Thoracic aorta (tissue), 2 donors: ENCODE measurements at places on chromosomes 12 and 14. TPM values are rescaled to one million over a fixed set of nuclear protein-coding genes. Genes with fewer than 3 reads are reported as not detected.

Gene TMTC2
- total RNA-seq: 2.8 TPM

GRCh38 chr12:119444462-119445044 lies 110.0 kb downstream of the CCDC60 start:
- no peak for DNase-seq

- DNase-seq: no peak
These were observed 21.4 kb downstream of the CCDC177 start for GRCh38 chr14:69553252-69553651.

GRCh38 chr14:64680013-64680713 lies 24.1 kb upstream of the PLEKHG3 start:
- no peak for DNase-seq

Gene PXMP2
- total RNA-seq: 56.9 TPM

DNA sequence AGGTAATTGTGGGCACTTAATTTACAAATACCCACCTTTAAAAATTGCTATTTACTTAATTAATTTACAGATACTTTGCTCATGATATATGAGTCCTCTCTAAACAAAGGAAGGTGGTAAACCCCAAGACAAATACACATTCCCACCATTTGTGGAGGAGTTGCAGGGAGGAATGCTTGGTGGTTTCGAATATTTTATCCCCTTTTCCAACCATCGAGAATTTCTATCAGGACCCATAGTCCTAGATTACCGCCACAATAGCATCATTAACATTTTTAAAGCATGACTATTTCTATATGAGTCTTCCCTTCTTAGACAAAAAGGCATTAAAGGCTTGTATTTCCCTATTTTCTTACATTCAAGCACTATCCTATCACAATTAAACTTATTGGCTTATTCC lies 34.2 kb upstream of the PLEKHA5 start:
- no peak for DNase-seq

Gene CD27
- 4.7 TPM for total RNA-seq

Gene STYK1
- not detected for total RNA-seq

DNA sequence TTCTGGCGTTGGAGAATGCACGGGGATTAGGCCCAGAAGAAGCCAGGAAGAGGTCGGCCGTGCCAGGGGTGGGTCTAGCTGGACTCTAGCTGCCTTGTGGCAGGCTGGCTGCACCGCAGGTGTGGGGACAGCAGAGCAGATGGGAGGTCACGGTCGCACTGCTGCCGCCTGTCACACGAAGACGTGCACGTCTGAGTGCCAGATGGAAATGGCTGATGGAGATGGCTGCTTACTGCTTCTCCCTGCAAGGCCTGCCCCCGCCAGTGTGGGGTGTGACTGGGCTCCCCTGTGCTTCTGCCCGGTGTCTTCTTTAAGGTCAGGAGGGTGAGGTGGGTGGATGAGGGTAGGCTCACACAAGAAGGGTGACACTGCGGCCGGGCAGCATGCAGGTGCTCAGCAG lies 79.0 kb downstream of the MOK start:
- no peak for DNase-seq

DNA sequence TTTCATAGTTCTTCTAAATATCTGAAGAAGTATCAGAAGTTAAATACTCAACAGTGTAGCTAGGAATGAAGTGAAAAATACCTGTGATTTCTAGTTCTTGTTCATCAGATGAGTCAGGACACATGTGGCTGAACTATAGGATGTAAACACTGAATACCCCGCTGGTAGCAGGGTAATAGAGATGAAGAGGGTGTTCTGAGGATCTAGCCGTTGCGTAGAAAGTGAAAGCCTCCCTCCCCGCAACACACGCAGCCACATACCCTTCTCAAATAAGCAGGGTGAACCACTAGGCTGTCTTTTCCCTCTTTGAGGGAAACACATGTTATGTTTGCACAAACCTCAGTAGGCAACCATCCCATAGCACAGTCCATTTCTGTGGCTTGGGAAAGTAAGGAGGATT lies 16.4 kb upstream of the RNASE12 start:
- DNase-seq: no peak

Gene TGM1
- total RNA-seq: 0.21 TPM

DNA sequence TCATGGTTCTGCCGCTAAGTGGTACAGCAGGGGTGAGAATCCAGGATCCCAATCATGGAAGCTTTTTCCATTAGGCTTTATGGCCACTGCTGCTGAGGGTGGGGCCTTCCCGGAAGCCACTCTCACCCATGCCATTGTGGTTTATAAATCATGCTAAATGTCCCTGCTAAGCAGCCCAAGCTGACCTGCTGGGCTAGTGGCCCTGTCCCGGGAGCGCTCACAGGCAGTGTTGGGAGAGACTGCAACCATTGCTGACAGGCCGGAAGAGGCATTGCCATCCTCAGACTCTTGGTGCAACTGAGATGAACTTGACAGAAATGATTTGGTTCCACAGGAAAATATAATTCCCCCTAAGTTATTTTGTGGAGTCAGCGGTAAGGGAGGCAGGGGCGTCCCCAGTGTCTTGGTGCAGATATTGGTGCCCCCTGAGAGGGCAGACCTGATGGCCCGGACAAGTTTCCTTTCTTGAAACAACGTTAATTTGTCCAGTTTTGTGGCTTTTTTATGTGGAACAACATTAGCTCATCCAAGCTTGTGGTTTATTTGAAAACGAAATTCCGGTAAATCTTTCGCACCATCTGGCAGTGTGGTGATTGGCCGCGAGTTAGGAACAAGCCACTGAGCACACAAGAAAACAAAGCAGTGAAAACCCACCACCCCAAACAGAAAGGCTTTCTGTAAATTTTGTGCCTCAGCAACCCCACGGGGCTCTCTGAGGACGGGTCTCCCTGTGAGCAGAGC lies 82.3 kb downstream of the SSPN start:
- no peak for DNase-seq

Gene SUSD6
- 51.7 TPM for total RNA-seq

Gene COPZ1
- total RNA-seq: 59.4 TPM

DNA sequence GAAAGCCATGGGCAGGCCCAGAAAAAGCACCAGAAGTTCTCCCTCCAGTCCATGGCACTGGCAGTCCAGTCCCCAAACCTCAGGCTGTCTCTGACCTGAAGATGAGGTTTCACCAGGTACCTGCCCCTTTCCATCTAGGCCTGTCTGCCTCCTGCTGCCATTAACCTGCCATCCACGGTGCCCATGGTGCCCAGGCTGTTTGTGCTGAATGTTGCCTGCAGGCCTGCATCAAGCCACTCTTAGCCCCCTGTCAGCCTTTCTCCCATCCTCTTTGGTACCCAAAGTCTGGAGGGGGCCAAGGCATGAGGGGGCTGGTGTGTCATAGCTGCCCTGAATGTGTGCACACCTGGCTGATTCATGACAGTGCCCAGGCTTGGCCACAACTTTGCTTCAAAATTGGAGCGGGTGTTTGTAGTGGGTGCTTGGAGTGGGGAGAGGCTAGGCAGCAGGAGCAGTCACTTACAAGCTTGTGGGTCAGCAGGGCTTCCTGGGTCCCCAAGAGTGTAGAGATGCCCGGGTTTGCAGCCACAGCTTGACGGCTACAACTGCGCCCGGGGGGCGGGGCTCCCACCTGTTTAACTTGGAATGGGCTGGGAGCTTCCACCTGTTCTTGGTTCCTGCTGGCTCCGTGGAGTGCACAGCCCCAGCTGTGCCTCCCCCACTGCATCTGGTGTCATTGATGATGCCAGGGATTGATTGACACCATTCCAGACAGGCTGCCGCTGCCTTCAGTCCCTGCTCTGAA lies 88.5 kb downstream of the GPHN start:
- DNase-seq: no peak

DNA sequence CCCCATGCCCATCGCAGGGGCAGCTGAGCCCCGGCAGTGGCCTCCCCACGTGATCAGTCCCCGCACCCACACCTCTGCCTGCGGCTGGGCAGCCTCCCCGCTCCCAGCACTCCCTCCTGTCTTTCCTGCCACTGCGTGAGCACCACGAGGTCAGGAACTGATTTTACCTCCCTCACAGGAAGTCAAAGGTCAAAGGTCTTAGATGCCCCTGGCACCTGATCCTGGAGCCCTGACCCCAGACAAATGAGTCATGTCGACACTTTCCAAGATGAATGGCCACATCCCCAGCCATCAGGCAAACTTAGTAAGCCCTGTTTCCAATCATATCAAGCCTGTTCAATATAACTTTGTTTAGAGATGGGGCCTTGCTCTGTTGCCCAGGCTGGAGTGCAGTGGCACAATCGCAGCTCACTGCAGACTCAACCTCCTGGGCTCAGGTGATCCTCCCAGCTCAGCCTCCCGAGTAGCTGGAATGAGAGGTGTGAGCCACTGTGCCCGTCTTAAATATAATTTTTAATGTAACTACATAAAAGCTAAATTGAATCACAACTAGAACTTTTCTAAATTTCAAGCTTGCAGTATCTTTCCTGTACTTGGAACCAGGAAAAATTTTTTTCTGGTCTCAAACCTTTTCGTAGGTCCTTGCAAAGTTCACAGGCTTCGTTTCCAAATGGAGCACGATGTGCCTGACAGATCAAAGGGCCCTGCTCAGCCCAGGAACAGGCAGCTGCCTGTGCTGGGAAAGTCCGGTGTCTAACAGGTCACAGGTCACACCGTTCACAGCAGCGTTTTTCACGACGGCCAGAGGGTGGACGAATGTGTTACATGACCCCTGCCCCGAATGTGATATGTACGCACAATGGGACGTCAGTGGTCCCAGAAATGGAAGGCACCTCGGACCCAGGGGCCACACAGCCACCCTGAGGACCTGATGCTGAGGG lies 1.9 kb downstream of the LRCOL1 start:
- no peak for DNase-seq

Gene HHIPL1
- 2.1 TPM for total RNA-seq

DNA sequence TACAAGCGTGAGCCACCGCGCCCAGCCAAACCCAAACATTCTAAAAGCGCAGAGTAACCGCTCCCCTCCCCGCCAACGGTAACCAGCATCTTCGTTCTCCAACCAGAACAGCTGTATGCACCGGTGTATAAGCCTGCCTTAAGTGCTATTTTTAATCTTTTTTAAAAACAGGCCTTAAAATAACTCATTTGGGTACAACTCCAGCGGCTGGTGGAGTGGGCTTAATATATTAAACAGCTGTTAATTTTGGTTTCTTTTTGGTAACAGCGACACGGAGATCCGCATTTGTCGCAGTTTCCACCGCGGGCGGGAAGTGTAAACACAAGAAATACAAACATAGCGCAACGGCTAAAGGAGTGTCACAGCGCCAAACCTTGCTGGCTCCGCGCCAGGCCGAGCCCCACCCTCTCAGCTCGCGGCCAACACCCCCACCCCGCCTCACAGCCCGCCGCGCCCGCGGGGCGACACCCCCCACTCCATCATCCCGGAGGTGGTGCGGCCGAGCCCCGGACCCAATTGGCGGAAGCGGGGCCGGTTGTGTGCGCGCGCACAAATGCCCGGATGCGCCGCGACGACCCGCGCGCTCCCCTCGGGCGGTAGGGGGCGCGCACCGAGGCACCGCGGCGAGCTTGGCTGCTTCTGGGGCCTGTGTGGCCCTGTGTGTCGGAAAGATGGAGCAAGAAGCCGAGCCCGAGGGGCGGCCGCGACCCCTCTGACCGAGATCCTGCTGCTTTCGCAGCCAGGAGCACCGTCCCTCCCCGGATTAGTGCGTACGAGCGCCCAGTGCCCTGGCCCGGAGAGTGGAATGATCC lies at the start of gene MDM2:
MDM2 (plus strand) TSS at position 602 of the 812 bp plus-strand sequence. CDS start 301 bp downstream, outside the sequence.
- peak; percentile 73 for DNase-seq

DNA sequence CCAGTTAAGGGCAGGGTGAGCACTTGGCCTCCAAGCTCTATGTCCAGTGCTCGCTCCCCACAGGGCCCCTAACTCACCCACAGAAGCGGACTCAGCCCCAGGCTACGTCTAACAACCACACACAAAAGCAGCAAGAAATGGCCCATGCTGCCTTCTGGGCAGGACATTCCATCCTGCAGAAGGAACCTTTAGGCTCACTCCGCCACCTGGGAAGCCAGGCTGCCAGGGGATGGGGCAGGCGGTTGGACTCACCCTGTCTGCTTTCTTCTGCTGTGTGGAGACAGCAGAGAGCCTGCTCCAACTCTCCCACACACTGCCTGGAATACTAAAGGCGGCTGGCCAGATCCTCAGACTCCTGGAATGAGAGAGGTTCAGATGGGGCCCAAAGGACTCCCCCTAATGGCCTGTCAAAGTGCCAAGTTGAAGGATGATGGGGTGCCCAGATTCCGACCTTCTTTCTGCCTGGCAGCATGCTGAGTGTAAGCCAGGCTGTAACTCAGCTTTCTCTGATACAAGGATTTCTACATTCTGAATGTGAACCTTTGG lies 27.7 kb upstream of the BLTP3B start:
- no peak for DNase-seq

Gene FLRT2
- total RNA-seq: 20.1 TPM

Gene KCNK10
- not detected for total RNA-seq

DNA sequence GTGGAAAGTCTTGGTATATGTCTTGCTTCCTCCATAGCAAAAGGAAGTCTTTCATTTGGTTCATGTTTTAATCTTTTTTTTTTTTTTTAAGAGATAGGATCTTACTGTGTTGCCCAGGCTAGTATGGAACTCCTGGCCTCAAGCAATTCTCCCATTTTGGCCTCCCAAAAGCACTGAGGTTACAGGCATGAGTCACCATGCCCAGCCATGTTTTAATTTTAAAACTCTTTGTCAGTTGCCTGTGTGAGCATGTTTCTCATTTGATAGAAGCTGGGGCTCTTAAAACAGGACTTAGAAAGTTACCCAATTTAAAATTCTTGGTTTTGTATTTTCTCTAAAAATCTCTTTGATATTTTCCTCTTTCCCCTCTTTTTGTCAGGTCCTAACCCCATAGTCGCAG lies 45.0 kb upstream of the REP15 start:
- DNase-seq: no peak

GRCh38 chr14:69708049-69708448 lies 58.9 kb upstream of the SRSF5 start:
- DNase-seq: no peak

Gene KERA
- total RNA-seq: not detected

DNA sequence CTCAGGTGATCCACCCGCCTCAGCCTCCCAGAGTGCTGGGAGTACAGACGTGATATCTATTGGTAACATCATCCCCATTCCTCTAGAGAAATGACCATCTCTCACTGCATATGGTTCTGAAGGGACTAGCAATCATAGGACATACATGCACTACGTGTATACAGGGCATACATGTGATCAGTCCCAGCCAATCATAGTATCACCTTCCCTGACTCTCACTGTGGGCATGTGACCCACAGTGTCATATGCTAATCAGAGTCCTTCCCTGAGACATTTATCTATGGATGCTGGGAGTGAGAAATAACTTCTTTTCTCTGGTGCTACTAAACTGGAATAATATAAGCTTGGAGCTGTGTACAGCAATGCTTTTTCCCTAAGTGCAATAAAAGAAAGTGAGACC lies 12.1 kb upstream of the FBXW8 start:
- no peak for DNase-seq

- DNase-seq: no peak
These were observed 160.1 kb downstream of the NUAK1 start for GRCh38 chr12:105978686-105979085.

DNA sequence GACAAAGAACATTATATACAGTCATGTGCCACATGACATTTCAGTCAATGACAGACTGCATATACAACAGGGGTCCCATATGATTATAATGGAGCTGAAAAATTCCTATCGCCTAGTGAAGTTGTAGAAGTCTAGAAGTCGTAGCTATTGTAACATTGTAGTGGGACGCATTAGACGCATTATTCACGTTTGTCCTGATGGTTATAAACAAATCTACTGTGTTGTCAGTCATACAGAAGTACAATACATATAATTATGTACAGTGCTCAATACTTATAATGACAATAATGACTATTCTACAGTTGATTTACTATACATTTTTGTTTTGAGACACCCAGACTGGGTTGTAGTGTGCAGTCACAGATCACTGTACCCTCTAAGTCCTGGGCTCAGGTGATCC lies 64.1 kb upstream of the AP4S1 start:
- no peak for DNase-seq

GRCh38 chr14:91714805-91715204 lies 17.1 kb downstream of the CATSPERB start:
- no peak for DNase-seq

GRCh38 chr14:57462551-57462950 lies 31.1 kb downstream of the CCDC198 start:
- no peak for DNase-seq
